ENCODE measurements at places on chromosomes 7 and 10.

DNA sequence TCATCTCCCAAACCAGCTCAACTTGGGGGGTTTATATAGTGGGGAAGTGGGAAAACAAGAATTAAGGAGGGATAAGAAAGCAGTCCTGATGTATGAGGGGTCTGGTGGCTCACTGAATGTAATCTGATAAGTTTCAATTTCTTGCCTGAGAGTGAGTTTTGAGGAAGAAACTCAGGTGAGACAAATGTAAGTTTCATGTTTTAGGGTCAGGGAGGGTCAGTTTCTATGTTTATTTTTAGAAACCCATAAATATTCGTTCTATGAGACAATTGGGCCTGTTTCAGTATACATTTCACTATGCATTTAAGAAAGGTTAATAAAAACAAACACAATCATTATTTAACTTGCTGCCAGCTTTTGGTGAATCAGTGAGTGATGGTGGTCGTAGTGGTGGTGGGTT is 128.0 kb upstream of the MBL2 start:
- no peak for DNase-seq

GRCh38 chr7:132112657-132113056 is 463.6 kb downstream of the PLXNA4 start:
- DNase-seq = no peak

DNA sequence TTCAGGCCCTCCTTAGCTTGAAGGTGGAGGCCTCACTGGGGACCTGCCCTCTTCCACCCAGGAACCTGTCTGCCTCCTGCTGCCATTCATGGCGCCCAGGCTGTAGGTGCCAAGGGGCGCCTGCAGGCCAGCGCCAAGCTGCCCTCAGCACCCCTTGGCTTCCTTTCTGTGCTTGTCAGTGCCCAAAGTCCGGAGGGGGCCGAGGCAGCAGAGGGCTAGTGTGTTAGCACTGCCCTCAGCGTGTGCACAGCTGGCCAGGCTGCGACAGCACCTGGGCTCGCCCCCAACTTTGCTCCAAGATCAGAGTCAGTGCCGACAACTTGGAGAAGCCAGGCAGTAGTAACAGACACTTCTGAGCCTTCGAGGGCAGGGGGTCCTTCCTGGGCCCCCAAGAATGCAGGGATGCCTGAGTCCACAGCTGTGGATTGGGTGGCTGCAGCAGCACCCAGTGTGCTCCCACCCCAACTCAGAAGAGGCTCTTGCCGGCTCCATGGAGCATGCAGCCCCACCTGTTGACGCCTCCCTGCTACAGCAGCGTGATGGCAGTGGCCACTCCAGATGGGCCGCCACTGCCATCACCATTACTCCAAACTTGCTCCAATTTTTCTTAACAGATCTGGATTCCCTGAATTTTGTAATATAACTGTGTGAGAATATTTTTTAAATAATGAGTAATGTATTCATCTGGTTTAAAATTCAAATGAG is 41.7 kb downstream of the CACUL1 start:
- no peak for DNase-seq

DNA sequence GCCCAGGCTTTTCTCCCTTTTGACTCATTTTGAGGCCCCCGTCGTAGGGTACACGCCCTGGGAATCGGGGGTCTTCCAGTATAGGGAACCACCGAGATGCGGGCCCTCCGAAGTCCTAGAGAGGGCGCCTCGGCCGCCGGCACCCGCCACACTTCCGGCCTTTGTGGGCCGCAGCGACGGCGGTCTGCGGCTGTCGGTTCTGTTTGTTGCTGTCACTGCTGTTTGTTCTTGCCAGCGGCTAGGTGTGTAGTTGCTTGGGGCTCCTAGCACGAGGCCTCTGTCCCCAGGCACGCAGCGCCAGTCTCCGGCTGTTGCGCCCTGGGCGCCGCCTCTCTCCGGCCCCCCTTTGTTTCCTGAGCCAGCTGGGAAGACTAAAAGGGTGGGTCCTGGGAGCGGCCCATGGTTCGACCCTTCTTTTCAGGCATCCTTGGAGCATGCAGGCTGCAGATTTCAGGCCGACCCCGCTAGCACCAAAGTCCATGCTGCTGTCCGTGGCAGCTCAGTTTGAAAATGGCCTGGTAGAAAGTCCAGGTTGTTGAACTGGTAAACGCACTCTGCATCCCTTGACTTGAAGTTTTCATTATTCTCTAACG is 17.8 kb upstream of the ZKSCAN1 start:
- DNase-seq = peak; percentile 22

- no peak for DNase-seq
These were observed 684.9 kb upstream of the CELF2 start for GRCh38 chr10:10332786-10333185.

DNA sequence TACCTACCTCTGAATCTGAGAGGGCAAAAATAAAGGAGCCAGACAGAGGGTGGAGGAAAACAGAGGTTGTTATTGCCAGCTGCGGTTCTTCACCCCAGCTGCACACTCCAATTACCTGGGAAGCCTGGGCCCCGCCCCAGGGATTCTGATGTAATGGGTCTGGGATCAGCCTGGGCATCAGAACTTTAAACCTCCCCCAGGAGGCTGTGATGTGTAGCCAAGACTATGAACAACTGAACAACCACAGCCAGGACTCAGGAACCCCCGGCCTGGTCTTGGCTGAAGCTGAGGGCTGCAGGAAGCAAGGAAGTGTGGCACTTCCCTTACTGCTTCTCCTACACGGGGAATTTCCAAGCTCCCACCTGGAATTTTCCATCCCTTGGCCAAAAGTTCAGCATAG is 89.3 kb downstream of the HIP1 start:
- no peak for DNase-seq

- no peak for DNase-seq
These were observed 53.6 kb downstream of the INSIG1 start for GRCh38 chr7:155351120-155351870.

- peak; percentile 16 for DNase-seq
These were observed 30.2 kb upstream of the ABI1 start for GRCh38 chr10:26890956-26891355.

- no peak for DNase-seq
These were observed 168.1 kb downstream of the WNT2 start for GRCh38 chr7:117154721-117155120.

GRCh38 chr10:91632671-91633550 is at the start of gene PPP1R3C:
Gene PPP1R3C, minus strand, starts transcription at chr10:91633071. Its CDS starts 102 bp downstream, at chr10:91632969.
- DNase-seq = peak; percentile 81

- no peak for DNase-seq
These were observed 769.3 kb downstream of the MAGI2 start for GRCh38 chr7:78684201-78684600.

DNA sequence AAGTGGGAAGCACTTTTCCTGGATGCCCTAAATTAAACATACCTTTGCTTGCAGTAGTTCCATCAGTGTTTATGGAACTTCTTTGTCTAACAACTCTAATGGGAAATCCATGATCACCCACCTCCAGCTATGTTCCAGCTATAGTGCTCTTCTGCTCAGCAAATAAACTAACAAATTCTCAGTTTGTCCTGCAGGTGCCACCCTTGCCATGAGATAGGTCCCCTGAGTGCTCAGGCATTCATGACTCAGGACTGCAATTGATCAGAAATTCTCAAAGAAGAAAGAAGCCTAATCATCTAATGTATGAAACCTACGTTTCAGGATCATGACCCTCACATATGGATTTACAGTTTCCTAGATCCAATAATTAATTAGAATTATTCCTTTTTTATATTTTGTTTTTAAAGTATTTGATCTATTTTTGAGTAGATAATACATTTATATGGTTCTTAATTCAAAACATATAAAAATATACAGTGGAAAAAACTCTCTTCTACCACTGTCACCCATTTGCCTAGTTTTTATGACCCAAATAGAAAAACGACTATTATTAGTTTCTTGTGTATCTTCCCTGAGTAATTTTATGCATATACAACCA is 48.7 kb upstream of the DYNC1I1 start:
- peak; percentile 71 for DNase-seq

GRCh38 chr7:155796381-155797261 is 15.6 kb downstream of the SHH start:
- peak; percentile 18 for DNase-seq

DNA sequence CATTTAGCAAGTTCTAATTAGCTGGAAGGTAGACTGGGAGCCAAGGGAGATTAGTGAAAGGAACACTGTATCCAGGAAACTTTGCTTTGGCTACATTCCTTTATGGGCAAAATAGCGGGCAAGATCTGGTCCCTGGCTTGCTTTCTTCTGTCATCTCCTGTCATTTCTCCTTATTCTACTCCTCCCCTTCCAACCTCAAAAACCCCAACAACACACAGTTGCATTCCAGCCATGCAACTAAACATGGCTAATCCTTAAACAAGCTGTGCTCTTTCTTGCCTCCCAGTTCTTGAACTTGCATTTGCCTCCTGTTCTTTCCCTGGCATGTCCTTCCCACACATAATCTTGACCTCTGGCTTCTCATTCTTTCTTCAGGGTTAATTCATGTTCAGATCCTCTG is 59.5 kb upstream of the CDCA7L start:
- DNase-seq = no peak

- DNase-seq = no peak
These were observed 488 bp downstream of the EIF4H start for GRCh38 chr7:74174606-74175082.

GRCh38 chr7:123498601-123499000 is 35.8 kb downstream of the IQUB start:
- no peak for DNase-seq

DNA sequence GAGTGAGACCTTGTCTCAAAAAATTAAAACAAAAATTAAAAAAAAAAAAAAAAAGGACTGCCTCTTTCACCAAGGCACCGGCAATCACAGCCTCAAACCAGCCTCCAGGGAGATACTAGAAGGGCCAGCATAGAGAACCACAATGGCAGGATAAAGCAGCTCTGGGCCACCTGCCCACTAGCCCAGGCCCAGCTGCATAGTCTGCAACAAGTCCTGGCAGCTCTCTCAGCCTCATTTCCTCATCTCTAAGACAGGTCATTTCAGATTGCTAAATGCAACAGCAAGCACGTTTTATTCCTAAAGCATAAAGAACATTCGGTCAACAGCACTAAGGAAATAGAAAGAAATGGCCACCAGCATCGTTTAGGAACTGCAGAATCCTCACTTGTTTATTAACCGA is 28.8 kb downstream of the XPNPEP1 start:
- no peak for DNase-seq

DNA sequence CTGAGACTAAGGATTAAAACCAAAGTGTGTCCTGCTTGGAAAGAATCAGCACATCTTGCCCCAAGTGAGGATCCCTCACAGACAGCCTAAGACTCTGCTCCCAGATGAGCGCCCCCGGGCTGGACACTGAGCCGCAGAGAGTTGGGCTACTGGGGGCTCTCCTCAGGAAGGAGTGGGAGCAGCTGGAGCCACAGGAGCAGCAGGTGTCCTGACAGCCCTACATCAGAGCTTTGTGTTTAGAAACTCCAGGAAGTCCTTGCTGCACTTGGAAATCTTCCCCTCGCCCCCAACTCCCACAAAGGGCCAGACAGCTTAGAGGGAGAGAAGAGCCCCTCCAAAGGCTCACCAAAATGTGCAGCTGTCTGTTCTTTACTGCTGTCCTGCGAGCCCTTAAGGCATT is 172.2 kb downstream of the HERPUD2 start:
- DNase-seq = no peak

DNA sequence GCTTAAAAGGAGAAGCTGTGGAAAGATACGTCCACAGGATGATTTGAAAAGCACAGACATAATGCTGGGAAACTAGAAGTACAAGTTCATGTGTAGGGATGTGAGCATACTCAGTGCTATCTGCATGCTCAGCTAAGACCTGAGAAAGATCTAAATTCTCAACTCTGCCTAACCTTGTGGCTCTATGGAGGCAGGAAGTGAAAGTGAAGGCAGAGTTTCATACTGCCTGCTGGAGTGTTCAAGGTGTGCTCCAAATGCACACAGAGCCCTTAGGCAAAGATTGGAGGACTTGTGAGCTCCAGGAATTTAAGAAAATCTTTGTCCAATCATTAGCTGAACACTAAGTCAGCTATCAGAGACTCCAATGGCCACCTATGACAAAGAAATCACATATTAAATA is 190.9 kb downstream of the RNLS start:
- no peak for DNase-seq

DNA sequence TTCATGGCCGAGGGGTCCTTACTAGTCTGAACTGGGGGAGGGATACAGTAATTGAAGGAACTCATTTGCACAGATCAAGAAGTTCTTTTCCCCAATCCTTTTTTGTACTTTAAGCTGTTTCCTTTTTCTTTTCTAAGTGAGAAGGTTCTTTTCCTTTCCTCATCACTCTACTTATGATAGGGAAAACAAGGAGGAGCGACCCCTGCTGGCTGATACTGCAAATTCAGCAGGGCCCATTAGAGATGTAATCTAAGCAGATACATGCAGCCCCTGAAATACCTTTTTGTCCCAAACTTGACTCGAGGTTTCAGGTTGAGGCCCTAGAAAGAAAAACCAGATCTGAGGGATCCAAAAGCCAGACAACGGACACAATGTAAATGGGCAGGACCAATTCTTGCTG is 305.5 kb downstream of the DNAJB9 start:
- DNase-seq = no peak

DNA sequence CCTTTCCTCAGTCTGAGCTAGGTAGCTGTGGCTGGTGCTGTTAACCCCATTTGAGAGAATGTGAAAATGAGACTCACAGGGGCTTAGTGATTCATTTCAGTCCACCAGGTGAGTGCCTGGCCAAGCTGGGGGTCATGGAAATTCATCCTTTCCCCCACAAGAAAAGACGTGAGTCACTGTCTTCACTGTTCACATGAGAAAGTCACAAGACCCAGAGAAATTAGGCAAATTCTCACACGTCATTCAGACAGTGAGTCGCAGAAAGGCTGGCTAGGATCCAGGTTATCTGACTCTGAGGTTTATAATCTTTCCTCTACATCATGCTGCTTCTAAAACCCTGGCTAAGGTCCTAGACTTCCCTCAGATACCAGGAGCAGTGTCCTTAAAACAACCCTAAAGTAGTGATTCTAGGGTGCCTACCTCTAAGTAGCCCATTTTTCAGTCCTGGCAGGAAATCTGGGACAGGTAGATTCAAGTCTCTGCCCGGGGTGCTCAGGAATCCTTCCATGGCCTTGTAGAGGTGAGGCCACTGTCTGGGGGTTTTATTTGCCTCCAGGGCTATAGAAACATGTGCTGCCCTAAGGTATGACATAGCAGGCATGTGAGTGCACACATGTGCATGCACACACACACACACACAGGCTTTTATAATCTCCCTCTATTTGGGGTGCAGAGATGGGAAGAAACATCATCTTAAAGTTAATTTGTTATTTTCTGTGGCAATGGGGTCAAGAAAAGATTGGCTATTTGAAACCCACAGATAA is 427.9 kb upstream of the CELF2 start:
- DNase-seq = no peak

GRCh38 chr10:94010116-94010515 is 16.4 kb downstream of the PLCE1 start:
- DNase-seq = no peak

DNA sequence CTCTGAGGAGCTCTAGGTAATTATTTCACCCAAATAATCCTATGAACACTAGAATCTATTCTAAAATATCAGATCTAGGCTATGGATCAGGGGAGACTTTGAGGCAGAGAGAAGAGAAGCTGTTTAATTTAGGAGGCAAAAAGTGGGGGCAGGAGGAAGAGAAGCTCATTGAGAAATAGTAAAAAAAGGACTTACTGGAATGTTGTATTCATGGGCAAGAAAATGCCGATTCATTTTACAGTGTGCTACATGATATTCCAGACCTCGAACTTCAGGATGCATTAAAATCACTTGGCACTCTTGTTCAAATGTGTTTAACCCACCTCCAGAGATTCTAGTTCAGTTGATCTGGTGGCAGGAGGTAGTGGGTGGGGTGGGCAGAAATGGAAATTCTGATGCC is 109.5 kb upstream of the ITGB1 start:
- no peak for DNase-seq
